ENCODE measurements at places on chromosomes 2 and 18. TPM values are rescaled to one million over a fixed set of nuclear protein-coding genes. Genes with fewer than 3 reads are reported as not detected.

Gene PROM2
- 0.39 TPM for total RNA-seq

Gene GPR35
- total RNA-seq, result 48.2 TPM

DNA sequence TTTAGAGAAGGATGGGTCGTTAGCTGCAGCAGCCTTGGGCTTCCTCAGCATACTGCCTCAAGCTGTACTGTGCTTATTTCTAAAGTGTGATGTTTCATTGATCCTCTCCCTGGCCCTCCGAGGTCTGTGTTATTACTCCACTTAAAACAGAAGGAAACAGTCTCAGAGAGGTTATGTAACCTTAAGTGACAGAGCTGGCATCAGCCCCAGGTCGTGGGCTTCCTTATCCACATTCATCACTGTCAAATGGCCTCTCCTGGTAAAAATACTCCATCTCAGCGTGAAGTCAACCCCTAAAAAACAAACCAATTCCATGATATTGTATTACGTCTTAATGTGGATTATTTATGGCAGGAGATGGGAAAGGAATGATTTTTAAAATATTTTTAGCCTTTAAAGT is 153.3 kb upstream of the NOSTRIN start:
- H3K27me3 ChIP-seq, result no peaks in the 10 kb centered on the region
- no peaks in the 10 kb centered on the region for H3K36me3 ChIP-seq
- no peak overlapping the region for H3K27ac ChIP-seq
- H3K4me3 ChIP-seq, result no peak overlapping the region

Gene LRATD1
- total RNA-seq, result not detected

- H3K4me3 ChIP-seq, result no peak overlapping the region
- no peak for DNase-seq
- peaks cover 5% of the 10 kb centered on the region for H3K4me1 ChIP-seq
These were observed 16.7 kb upstream of the MRPL33 start for GRCh38 chr2:27754831-27755230.

Gene KCNJ13
- total RNA-seq, result not detected

Gene VIL1
- not detected for total RNA-seq

GRCh38 chr18:28153485-28154065 is 23.4 kb downstream of the CDH2 start:
- no peak overlapping the region for H3K4me3 ChIP-seq
- H3K36me3 ChIP-seq, result no peaks in the 10 kb centered on the region
- H3K4me1 ChIP-seq, result no peaks in the 10 kb centered on the region
- no peak for DNase-seq

Gene WDR35
- 4.7 TPM for total RNA-seq

GRCh38 chr2:173235947-173236803 is 118.5 kb upstream of the CDCA7 start:
- H3K36me3 ChIP-seq, result no peaks in the 10 kb centered on the region
- no peak for DNase-seq
- no peak overlapping the region for H3K27ac ChIP-seq

GRCh38 chr2:26462100-26462499 is 15.8 kb downstream of the OTOF start:
- H3K27ac ChIP-seq, result no peak overlapping the region
- no peaks in the 10 kb centered on the region for H3K4me1 ChIP-seq
- H3K4me3 ChIP-seq, result no peak overlapping the region
- H3K36me3 ChIP-seq, result no peaks in the 10 kb centered on the region
- DNase-seq, result no peak

Gene DQX1
- 1.9 TPM for total RNA-seq

DNA sequence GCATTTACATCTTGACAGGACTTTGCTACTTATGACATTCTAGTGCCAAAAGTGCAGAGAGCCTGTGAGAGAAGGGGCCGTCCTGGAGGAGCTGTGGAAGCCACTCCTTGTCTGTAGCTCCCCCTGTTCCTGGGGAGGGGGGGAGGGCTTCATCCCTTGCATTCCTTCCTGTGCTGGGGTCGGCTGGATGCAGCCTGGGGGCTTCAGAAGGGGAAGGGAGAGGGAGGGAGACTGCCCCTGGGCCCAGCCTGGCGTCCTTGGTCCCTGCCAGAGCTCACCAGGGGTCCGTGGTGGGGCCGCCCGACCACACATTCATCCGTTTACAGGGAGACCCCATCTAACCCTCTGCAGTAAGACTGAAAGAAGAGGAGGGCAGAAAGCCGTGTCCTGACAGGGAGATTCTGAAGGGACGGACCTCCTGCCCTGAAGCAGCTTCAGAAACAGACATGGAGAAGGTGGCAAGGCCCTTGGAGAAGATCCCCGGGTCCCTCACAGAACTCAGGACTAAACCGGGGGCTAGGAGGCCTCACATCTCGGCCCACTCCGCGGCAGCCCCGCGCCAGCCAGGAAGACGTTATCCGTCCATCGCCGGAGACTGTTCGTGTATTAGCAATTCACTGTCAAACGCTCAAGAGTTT is 258.3 kb upstream of the SALL3 start:
- no peak overlapping the region for H3K4me3 ChIP-seq
- H3K27me3 ChIP-seq, result peaks cover 19% of the 10 kb centered on the region
- H3K27ac ChIP-seq, result no peak overlapping the region
- DNase-seq, result no peak

GRCh38 chr2:85199698-85200097 is 66.5 kb downstream of the TCF7L1 start:
- H3K27me3 ChIP-seq, result peaks cover 7% of the 10 kb centered on the region
- no peak overlapping the region for H3K4me3 ChIP-seq
- no peaks in the 10 kb centered on the region for H3K36me3 ChIP-seq
- no peak overlapping the region for H3K27ac ChIP-seq
- DNase-seq, result no peak
- H3K4me1 ChIP-seq, result no peaks in the 10 kb centered on the region

GRCh38 chr18:5779922-5780321 is 115.4 kb downstream of the TMEM200C start:
- DNase-seq, result no peak
- no peaks in the 10 kb centered on the region for H3K36me3 ChIP-seq
- H3K4me1 ChIP-seq, result no peaks in the 10 kb centered on the region
- peaks cover 7% of the 10 kb centered on the region for H3K27me3 ChIP-seq
- no peak overlapping the region for H3K4me3 ChIP-seq

Gene SPEG
- 6.9 TPM for total RNA-seq

DNA sequence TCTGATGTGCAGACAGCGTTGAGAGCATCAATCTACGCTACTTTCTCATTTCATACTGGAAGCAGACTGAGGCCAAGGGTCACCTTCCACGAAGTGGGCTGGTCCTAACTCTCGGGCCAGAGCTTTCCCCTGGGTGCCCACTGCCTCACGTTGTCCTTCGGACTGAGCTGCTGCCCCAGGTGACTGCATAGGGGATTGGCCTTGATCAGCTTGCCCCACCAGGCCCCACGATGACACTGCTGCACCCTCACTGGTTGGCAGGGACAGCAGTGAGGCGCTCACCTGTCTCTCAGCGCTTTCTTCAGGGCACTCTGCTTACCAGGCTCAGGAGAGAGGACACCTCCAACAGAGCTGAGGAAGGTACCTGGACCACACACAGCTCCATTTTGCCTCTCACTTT is 47.3 kb downstream of the CABLES1 start:
- H3K36me3 ChIP-seq, result no peaks in the 10 kb centered on the region
- peaks cover 7% of the 10 kb centered on the region for H3K27me3 ChIP-seq
- H3K4me1 ChIP-seq, result peaks cover 7% of the 10 kb centered on the region
- no peak overlapping the region for H3K27ac ChIP-seq

Gene ATOH8
- total RNA-seq, result not detected

GRCh38 chr2:235480614-235481013 is 13.2 kb upstream of the AGAP1 start:
- no peak overlapping the region for H3K27ac ChIP-seq
- H3K4me3 ChIP-seq, result no peak overlapping the region
- no peaks in the 10 kb centered on the region for H3K4me1 ChIP-seq
- no peaks in the 10 kb centered on the region for H3K36me3 ChIP-seq
- DNase-seq, result no peak

GRCh38 chr2:197207106-197207505 is 103.5 kb downstream of the ANKRD44 start:
- H3K4me3 ChIP-seq, result peak overlapping the region; percentile 70
- peaks cover 4% of the 10 kb centered on the region for H3K36me3 ChIP-seq
- no peak for DNase-seq

DNA sequence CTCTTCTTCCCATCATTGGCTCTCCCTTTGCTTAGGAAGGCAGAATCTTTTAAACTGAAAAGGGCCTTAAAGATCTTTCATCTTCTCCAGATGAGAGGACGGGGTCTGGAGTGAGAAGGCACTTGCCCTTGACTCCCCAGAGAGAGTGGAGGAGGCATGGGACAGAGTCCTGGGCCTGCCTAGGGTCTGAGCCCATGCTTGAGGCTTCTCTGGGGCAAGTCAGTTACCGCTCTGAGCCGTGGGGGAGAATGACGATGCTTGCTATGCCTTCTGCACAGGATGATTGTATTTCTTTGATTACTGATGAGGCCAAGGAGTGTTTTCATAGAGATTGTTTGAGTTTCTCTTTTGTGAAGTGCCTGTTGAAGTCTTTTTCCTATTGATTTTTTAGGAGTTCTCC is 921 bp downstream of the PLB1 start:
- no peak for DNase-seq
- no peak overlapping the region for H3K27ac ChIP-seq
- H3K36me3 ChIP-seq, result no peaks in the 10 kb centered on the region
- no peaks in the 10 kb centered on the region for H3K4me1 ChIP-seq
- H3K4me3 ChIP-seq, result no peak overlapping the region
- peaks cover 16% of the 10 kb centered on the region for H3K27me3 ChIP-seq

DNA sequence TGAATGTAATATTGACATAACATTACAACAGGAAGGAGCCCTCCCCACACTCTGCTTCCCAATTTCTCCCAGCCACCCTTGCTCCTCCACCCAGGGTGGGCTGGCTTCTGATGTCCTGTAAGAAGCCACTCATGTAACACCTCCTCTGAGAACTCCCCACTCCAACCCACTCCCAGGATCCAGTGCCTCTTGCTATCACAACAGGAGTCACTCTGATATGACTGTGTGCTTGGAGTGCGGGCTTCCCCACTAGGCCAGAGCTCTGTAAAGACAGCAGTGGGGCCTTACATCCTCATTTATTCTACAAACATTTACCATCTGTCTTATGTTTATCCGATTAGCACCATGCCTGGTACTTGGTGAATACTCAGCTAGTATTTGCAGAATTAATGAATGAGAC is 65.1 kb downstream of the PTGR3 start:
- no peak overlapping the region for H3K4me3 ChIP-seq
- no peak overlapping the region for H3K27ac ChIP-seq
- H3K27me3 ChIP-seq, result no peaks in the 10 kb centered on the region

- H3K4me1 ChIP-seq, result no peaks in the 10 kb centered on the region
- no peak overlapping the region for H3K4me3 ChIP-seq
- H3K27ac ChIP-seq, result no peak overlapping the region
- no peaks in the 10 kb centered on the region for H3K36me3 ChIP-seq
These were observed 19.8 kb downstream of the COL5A2 start for GRCh38 chr2:189159717-189160116.

DNA sequence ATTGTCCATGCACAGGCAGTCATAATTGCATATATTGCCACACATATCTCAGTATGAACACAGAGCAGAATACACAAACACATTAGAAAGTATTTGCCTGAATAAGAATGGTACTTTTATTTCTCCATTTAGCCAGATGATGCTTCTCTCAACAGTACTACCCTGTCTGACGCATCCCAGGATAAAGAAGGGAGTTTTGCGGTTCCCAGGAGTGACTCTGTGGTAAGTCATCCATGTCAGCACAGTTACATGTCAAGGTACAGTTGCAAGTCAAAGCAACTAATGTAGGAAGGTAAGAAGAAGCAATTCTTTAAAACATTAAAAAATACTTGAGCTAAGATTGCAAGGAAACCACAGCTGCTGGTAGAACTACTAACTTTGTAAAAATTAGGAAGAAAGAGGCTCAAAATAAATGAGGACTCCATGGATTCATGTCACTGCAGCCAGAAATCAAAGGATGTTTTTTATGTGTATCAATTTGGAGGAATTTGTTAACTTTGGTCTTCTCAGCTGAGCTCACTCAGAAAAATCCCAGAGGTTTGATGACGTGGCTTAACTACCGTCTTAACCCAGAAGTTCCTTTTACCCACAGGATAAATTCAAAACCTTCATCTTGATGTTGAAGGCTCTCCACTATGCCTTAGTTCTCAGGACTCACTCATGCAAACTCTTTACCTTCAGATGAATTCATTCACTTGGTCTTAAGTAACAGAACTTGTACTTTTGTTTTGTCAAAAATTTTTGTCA is 130.3 kb downstream of the ARHGAP28 start:
- no peak for DNase-seq
- no peaks in the 10 kb centered on the region for H3K4me1 ChIP-seq
- H3K4me3 ChIP-seq, result no peak overlapping the region
- no peak overlapping the region for H3K27ac ChIP-seq
- no peaks in the 10 kb centered on the region for H3K36me3 ChIP-seq
- H3K27me3 ChIP-seq, result no peaks in the 10 kb centered on the region

Gene FKBP1B
- total RNA-seq, result 4.2 TPM

GRCh38 chr2:69945941-69946340 is 15.5 kb downstream of the ASPRV1 start:
- peak overlapping the region; percentile 84 for H3K27ac ChIP-seq
- peaks cover 4% of the 10 kb centered on the region for H3K36me3 ChIP-seq
- no peak for DNase-seq
- H3K27me3 ChIP-seq, result no peaks in the 10 kb centered on the region

Gene SCG2
- total RNA-seq, result not detected

GRCh38 chr18:54035927-54036326 is 188.5 kb downstream of the MBD2 start:
- no peak overlapping the region for H3K27ac ChIP-seq
- no peaks in the 10 kb centered on the region for H3K36me3 ChIP-seq
- DNase-seq, result no peak

GRCh38 chr2:66702301-66702700 is 267.4 kb downstream of the MEIS1 start:
- H3K4me3 ChIP-seq, result no peak overlapping the region
- no peak overlapping the region for H3K27ac ChIP-seq
- H3K36me3 ChIP-seq, result no peaks in the 10 kb centered on the region
- H3K27me3 ChIP-seq, result no peaks in the 10 kb centered on the region
- H3K4me1 ChIP-seq, result no peaks in the 10 kb centered on the region

Gene FEV
- not detected for total RNA-seq

Gene GCG
- not detected for total RNA-seq

GRCh38 chr2:224293976-224294375 is 107.9 kb downstream of the FAM124B start:
- H3K27me3 ChIP-seq, result peaks cover 63% of the 10 kb centered on the region
- no peaks in the 10 kb centered on the region for H3K4me1 ChIP-seq
- no peaks in the 10 kb centered on the region for H3K36me3 ChIP-seq
- no peak for DNase-seq
- no peak overlapping the region for H3K27ac ChIP-seq
- H3K4me3 ChIP-seq, result no peak overlapping the region

Data from activated T-cell treated with anti-CD3 and anti-CD28 coated beads, Interleukin-2, amount 50 U/mL, for 72 hours (primary cell).